ENCODE measurements at places on chromosomes 13 and 19.
A peak's percentile ranks its signal among the peaks of the same experiment; 100 is the strongest.

GRCh38 chr19:9793071-9793591 lies 24.6 kb upstream of the ZNF846 start:
- DNase-seq = peak; percentile 39

GRCh38 chr19:50264483-50265186 lies 61.2 kb downstream of the MYH14 start:
- no peak for DNase-seq

DNA sequence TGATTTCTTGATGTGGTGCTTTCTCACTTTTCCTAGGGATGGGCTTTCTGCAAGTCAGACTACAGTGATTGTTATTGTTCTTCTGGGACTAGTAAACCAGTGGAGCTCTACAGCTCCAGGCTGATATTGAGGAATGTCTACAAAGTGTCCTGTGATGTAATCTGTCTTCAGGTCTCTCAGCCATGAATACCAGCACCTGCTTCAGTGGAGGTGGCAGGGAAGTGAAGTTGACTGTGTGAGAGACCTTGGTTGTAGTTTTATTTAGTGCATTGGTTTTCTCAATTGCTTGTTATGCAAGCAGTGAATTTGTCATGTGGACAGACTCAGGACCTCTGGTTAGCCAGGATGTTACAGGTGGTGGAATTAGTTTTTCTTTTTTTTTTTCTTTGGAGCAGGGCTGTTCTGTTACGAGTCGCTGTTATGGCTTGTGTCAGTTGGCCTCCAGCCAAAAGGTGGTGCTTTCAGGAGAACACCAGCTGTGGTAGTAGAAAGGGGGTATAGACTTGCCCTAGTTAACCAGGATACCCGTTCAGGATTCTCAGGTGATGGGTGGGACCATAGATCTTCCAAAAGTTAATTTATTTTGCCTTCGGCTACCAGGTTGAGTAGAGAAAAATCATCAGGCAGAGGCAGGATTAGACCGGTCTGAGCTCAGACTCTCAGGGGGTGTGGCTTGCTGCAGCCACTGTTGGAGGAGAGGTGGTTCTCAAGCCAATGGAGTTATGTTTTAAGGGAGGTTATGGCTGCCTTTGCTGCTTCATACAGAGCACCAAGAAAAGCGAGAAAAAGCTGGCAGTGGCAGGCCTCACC lies 11.9 kb upstream of the ZNF675 start:
- no peak for DNase-seq

DNA sequence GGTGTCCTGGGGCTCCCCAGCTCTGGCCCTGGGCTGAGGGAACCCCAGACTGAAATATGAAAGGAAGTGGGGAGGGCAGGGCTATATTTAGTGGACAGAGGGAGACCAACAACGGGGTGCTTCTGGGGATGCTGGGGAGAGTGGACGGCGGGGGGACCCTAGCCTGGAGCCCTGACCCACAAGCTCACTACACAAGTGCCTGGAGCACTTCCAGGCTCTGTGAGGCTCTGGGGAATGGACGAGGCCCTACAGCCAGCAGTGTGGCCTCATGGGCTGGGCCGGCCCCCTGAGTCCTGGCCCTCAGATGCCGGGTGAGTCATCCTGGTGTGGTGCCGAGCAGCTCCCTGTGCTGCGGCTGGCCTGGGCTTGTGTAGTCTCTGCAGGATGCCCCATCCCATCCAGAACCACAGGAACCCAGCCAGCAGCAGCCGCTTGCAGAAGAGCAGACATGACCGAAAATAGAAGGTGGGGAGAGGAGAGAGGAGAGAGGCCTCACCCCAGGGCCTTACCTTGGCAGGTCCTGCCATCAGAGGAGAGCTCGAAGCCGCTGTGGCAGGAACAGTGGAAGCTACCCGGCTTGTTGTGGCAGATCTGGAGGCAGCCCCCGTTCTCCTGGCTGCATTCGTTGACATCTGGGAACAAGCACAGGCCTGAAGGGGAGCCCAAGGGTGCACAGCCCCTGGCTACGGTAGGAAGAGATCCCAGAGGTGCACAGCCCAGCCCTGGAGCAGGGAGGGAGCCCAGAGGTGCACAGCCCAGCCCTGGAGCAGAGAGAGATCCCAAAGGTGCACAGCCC lies 26.1 kb downstream of the GAS6 start:
- DNase-seq = no peak

DNA sequence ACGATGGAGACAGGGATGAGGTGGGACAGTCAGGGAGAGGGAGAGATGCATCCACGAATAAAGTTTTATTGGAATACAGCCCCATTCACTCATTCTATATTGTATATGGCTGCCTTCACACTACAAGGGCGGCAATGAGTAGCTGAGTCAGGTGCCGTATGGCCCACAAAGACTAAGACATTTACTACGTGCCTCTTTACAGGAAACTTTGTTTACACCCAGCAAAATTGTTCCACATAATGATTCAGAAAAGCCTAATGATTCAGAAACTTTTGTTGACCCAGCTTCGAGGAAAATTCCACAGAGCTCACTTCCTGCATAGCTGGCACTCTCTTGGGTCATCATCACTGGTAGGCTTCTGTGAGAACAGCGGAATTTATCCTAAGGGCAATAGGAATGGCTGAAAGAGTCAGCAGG lies 87.3 kb upstream of the PEG3 start:
- no peak for DNase-seq

GRCh38 chr19:2387367-2388288 lies 27.6 kb downstream of the TMPRSS9 start:
- no peak for DNase-seq

GRCh38 chr19:2987797-2988196 lies 10.4 kb downstream of the TLE6 start:
- DNase-seq = no peak

DNA sequence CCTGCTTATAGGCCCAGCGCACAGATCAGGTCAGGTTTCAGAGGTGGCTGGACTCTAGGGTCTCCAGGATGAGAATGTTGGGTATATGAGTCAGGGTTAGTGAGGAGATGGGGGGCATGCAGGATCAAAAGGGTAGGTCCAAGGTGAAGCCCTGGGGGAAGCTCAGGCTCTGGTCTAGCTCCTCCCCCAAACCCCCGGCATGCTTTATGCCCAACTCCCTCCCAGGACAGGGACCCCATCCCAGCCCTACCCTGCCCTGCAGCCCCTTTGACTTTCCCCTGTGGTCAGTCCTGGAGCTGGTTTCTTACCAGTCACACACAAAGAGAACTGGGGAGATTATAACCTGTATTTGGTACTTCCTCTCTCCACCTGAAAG lies 9.8 kb upstream of the CEACAM18 start:
- no peak for DNase-seq

GRCh38 chr19:43799502-43800142 lies 2.6 kb downstream of the LYPD5 start:
- no peak for DNase-seq

DNA sequence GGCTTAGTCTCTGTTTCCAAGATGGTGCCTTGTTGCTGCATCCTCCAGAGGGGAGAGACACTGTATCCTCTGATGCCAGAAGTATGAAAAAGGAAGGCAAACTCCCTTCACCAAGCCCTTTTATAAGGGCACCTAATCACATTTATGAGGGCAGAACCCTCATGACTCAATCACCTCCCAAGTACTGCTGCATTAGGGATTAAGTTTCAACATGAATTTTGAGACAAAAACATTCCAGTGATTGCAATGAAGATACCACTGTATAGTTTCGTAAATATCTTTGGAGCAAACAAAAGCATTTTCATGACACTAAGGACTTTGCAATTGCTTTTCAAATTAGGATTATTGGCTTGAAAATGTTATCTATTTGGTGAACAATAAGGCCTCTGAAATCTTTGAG lies 63.8 kb downstream of the RNF17 start:
- DNase-seq = no peak

DNA sequence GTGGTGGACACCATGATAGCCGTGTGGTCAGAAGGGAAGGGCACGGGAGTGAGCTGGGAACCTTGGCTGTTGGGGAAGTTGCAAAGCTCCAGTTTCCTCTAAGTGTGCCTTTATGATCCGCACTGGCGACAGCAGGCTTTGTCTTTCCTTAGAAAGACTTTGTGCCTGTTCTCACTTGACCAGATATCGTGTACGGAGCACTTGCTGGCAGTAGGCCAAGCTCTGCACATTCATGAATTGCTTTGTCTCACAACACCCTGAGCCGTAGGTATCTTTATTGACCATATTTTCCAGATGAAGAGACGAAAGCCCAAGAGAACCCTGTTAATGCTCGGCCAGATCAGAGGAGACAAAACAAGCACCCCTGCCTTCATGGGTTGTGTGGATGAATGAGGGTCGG lies 15.1 kb downstream of the CUL4A start:
- no peak for DNase-seq

DNA sequence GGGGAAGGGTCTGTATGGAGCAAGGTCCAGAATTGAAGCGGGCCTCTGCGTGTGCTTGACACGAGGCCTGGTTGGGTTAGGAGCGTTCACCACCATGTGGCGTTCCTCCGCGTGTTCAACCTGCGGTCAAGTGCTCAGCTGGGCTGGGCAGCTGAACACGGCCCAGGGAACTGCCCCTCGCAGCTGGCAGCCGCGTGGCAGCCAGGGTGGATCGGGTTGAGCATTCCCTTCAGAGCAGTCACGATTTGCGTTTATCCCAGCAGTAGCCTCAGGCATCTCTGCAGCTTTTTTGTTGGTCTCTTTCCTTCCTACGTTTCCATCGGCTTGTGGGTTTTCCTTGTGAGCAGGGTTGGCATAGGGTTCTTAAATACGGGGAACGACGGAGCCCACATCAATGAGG lies 28.7 kb upstream of the F2RL3 start:
- DNase-seq = no peak

DNA sequence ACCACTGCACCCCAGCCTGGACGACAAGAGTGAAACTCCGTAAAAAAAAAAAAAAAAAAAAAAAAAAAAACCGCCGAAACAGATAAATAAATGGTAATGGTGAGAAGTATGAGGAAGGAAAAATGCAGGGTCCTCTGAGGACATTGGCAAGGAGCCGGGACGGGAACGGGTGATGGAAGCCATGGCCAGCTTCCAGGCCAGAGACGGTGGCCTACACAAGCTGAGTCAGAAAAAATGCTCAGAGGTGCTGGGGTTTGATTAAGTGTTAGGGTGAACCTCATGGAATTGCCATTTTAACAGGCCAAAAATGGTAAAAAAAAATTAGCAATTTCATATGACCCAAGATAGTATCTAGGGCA lies 866 bp upstream of the ZSWIM4 start:
- DNase-seq = no peak

DNA sequence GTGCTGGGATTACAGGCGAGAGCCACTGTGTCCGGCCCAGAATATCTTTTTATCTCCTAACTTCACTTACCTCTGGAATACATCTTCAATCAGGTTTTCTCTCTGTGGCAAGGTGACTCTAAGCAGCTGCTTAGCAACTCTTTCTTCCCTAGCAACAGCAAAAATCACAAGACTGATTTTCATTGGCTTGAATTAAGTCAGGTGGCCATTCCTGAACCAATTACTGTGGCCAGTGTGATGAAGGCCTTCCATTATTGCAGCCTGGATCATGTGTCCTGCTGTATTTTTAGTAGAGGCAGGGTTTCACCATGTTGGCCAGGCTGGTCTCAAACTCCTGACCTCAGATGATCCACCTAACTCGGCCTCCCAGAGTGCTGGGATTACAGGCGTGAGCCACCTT lies 9.0 kb upstream of the LTBP4 start:
- DNase-seq = no peak

GRCh38 chr19:35320065-35320713 lies 8.8 kb upstream of the CD22 start:
- DNase-seq = no peak

DNA sequence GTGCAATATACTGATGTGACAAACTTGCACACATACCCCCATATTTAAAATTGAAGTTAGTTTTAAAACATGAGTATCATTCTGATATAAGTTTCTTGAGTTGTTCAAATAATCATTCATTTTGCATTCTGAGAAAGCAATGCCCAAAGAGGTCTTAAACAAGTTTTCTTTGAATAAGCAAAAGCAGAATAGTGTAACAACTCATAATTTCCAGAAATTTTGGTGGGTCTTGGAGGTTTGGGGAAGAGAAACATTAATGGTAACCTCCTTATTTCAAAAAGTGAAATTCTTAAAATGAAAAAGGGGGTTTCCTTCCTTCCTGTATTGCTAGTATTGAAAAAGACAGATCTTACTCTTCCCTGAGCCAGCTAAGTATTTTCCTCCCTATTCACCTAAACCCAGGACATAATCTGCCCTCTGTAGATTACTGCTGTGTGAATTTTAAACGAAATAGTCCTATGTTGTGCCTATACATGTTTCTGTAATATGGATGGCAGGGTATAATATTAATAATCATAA lies 30.4 kb downstream of the SLC25A15 start:
- DNase-seq = no peak

- no peak for DNase-seq
These were observed 25.2 kb downstream of the KCTD15 start for GRCh38 chr19:33821871-33822270.

DNA sequence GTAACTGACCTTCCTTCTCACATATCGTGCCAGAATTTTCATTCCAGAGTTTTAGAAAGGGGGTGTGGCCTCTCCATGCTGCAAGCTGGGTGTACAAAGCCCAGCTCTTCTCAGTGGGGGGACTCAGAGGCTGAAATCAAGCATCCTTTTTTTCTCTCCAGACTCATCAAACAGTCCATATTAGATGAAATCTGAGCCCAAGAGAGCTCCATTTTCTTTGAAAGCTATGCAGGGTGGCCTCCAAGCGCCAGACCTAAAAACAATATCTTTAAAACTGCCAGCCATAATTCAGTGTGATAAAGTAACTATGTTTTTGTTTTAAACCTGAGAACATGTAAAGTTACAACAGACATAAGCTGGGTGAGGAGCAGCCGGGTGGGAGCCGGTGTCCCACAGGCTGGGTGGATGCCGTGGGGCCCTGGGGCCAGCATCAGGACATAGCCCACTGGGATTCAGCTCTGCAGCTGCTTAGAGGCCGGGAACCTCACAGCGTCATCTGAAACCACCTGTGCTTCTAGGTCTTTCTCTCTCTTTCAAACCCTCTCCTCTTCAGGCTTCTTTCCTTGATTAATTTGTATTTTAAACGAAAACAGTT lies 249.2 kb downstream of the ZNF536 start:
- DNase-seq = no peak

GRCh38 chr13:102386461-102386860 lies 15.4 kb downstream of the FGF14 start:
- DNase-seq = no peak

DNA sequence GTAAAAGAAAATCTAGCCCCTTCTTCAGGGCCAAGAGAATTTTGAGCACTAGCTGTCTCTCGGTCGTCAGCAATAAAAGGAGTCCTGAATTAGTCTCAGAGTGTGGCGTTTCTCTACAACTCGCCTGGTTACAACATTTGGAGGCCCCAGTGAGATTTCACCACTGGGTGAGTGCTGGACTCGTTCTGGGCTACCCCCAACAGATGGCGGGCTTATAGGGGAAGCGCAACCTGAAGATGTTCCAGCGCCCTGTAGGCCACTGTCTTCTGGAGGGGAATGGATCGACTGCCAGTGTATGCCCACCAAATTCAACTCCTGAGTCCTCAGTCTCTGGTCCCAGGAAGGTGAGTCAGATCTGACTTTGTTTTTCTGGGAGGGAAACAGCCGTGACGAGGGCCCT lies 11.7 kb upstream of the ZNF181 start:
- DNase-seq = no peak

GRCh38 chr19:39160889-39161672 lies 35.5 kb downstream of the PAK4 start:
- DNase-seq = no peak

Data from activated CD4-positive, CD25-positive, alpha-beta regulatory T cell (primary cell).